ENCODE measurements at places on chromosomes 1 and 21.

DNA sequence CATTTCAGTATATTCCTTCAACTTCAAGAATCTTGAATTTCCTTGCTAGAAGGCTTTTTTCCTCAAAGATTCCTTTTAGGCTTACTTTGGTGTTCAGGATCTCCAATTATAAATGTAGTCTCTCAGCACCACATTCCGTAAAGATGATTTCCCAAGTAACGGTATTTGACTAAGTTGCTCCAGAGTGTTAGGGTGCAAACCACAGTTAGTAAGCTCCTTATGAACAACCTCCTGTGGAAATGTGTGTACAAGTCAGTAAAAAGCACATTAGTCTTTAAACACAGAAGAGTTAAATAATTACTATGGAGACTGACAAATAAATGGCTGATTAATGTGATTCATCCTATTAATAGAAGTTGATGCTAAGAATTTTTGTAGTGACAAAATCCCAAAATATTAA, 10.3 kb downstream of the DONSON start:
- no peak for DNase-seq

- no peak for DNase-seq
These were observed 12.4 kb downstream of the PEA15 start for GRCh38 chr1:160217481-160218051.

- DNase-seq = no peak
These were observed 32.0 kb downstream of the PLXNA2 start for GRCh38 chr1:208211921-208212843.

- DNase-seq = no peak
These were observed 84.8 kb downstream of the HUNK start for GRCh38 chr21:31957631-31958030.

DNA sequence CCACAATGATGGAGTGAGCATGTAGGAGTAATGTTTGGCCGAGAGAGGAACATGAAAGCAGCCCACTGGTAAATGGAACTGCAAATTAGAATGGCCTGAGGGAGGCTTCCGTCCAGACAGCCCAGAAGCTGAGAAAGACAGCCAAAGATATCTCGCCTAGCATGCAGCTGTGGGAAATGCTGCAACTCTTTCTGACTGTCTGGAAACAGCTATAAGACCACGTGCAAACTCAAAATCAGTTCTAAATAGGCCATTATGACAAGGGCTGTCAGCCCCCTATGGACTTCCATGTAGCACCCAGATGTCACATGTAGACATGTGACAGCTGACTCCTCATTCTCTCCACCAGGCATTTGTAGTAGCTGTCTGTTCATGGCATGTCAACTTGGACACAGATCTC, 62.9 kb upstream of the ATP1A1 start:
- DNase-seq = no peak

GRCh38 chr21:25691976-25692375, 42.7 kb downstream of the ATP5PF start:
- no peak for DNase-seq

DNA sequence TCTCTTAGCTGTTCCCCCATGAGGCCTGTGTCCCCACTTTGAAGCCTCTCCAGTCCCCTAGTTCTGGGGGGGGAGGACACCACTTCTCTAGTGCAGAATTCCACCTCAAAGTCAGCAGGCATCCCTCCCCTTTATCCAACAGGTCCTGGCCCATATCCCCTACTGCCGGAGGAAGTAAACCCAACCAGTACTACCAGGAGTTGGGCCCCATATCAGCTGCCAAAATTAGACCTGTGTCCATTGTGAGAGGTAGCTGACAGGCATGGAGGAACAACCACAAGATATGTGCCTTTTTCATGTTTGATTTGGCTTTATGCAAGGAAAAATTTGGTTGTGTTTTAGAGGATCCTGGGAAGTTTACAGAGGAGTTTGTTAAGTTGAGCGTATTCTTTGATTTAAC, 22.1 kb upstream of the SLC6A9 start:
- no peak for DNase-seq

GRCh38 chr1:29569971-29570634, 333.8 kb downstream of the PTPRU start:
- no peak for DNase-seq

Data from NCI-H1694 (cell line).